ENCODE measurements at places on chromosomes 4 and X. TPM values are rescaled to one million over a fixed set of nuclear protein-coding genes. Genes with fewer than 3 reads are reported as not detected.

The ENPP6 gene
- total RNA-seq, result not detected

The UGT2A3 gene
- total RNA-seq, result not detected

The AADAT gene
- total RNA-seq, result 28.4 TPM

The GLOD5 gene
- total RNA-seq, result not detected

The DAPP1 gene
- total RNA-seq, result 2.0 TPM

The MGAT4D gene
- not detected for total RNA-seq

The SFRP2 gene
- 9.3 TPM for total RNA-seq

The SPANXB1 gene
- not detected for total RNA-seq

The PPBP gene
- total RNA-seq, result 2.5 TPM

The SAGE1 gene
- total RNA-seq, result not detected

GRCh38 chrX:17732138-17732783, 5.0 kb upstream of the SCML1 start:
- no peak for DNase-seq

- DNase-seq, result no peak
Measured at GRCh38 chrX:48533165-48533564, 6.3 kb upstream of the TBC1D25 start.

- peak; percentile 64 for DNase-seq
Measured at GRCh38 chr4:3880615-3881120, 114.5 kb downstream of the ADRA2C start.

- DNase-seq, result no peak
Measured at GRCh38 chr4:93355411-93355810, 473.1 kb upstream of the ATOH1 start.

DNA sequence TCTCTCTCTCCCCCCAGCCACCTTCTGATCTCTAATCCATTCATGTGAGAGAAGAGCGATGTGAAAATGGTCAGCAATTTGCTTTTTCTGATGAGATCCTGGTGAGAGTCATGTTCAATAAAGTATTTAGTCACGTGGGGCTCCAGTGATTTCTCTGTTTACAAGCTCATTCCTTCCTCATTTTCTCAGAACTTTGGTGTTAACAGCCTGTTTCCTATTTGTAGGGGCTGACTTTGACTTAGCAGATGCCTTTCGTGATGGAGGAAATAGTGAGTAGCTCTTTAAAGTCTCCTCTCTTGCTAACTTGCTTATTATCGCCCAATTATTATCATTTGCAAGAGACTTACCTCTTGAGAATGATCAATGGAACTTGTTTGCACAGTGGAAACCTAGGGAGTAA, 72.6 kb upstream of the CD99 start:
- no peak for DNase-seq

GRCh38 chr4:85522277-85522676, 47.3 kb downstream of the ARHGAP24 start:
- no peak for DNase-seq

- DNase-seq, result no peak
Measured at GRCh38 chrX:127963696-127964095, 88.5 kb downstream of the ACTRT1 start.

DNA sequence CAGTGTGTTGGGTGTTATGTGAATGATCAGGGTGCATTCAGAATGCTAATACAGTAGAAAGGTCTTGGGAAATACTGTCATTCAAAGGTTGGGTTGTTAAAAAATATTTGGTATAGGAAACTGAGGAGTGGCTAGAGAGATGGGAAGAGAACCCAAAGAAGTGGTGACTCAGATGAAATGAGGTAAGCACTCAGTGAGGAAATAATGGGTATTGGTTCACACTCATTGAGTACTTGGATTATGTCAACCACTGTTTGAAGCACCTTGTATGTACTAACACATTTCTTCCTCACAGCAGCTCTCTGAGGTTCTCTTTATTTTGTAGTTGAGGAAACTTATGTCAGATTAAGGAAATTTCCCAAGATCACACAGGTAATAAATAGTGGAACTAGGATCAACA, 40.8 kb upstream of the NUDT6 start:
- DNase-seq, result no peak

- no peak for DNase-seq
Measured at GRCh38 chr4:76677571-76678326, 220.2 kb downstream of the SOWAHB start.

- no peak for DNase-seq
Measured at GRCh38 chrX:149799938-149800337, 18.2 kb downstream of the MAGEA9 start.

- DNase-seq, result peak; percentile 32
Measured at GRCh38 chrX:154348114-154348531, 26.3 kb downstream of the FLNA start.

- no peak for DNase-seq
Measured at GRCh38 chrX:130560544-130560943, 158.8 kb downstream of the RBMX2 start.

DNA sequence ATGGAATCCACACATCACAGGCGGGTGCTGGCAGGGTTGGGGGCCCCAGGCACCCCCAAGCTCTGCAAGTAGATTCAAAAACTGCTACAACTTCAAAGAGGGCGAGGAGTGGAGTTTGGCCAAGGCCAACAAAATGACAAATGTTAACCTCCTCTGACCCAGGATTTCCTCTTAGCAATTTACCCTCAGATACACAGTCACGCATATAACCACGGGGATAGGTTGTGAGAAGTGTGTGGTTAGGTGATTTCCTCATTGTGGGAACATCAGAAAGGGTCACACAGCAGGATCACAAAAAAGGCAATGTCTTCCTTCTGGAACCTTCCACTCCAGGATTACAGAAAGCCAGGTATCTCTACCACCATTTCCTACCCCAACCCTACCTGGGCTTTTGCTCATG, 62.4 kb downstream of the C4orf50 start:
- no peak for DNase-seq

- no peak for DNase-seq
Measured at GRCh38 chr4:15738877-15739276, 36.0 kb downstream of the BST1 start.

DNA sequence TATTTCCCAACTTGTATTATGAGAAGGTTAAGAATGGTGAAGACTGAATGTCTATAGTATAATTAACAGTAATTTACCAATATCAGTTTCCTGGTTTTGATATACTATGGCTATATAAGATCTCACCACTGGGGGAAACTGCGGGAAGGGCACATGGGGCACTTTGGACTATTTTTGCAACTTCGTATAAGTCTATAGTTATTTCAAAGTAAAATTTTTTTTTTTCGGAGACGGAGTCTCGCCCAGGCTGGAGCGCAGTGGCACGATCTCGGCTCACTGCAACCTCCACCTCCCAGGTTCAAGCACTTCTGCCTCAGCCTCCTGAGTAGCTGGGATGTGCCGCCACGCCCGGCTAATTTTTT, 46.1 kb downstream of the CXorf58 start:
- no peak for DNase-seq

DNA sequence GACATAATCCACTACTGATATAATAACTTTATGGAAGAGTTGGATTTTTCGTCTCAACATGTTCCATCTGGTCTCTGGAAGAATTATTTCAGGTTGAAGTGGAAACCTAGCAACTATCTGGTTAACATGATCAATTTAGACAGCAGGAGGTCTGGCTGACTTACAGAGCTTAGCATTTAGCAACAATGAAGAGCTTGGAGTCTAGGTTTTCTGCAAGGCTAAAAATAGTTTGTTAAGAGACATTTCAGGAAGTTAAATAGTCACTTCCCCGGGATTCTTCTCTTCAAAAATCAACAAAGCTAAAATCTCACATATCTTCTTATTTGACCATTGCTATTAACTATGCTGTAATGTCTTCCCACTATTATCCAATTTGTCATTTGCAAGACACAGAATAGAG, 418.6 kb upstream of the DIPK2B start:
- DNase-seq, result no peak

GRCh38 chrX:9352694-9353411, 112.0 kb upstream of the TBL1X start:
- no peak for DNase-seq

- no peak for DNase-seq
Measured at GRCh38 chrX:40290517-40290916, 192.8 kb upstream of the BCOR start.

- no peak for DNase-seq
Measured at GRCh38 chr4:166538491-166539005, 665.5 kb downstream of the TLL1 start.

DNA sequence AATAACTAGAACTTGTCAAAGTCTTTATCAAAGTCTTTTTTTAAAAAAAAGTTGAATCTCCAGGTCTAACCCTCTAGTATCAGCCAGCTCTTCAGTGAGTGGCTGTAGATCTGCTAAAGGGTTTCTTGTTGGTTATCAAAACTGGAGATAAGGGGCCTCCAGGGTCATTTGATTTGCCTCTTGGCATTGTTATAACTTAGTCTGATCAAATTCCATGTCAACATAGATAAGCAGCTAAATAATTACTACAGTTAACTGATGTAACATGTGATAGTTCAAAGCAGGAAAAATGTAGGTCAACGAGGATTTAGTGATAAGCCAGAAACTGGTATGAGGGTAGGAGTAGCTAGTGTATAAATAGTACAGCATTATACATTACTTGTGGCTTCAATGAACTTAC, 465.1 kb downstream of the PDHA2 start:
- DNase-seq, result no peak

GRCh38 chr4:37562592-37562991, 123.6 kb downstream of the RELL1 start:
- DNase-seq, result no peak

GRCh38 chr4:121061861-121062260, 10.5 kb downstream of the NDNF start:
- DNase-seq, result no peak

DNA sequence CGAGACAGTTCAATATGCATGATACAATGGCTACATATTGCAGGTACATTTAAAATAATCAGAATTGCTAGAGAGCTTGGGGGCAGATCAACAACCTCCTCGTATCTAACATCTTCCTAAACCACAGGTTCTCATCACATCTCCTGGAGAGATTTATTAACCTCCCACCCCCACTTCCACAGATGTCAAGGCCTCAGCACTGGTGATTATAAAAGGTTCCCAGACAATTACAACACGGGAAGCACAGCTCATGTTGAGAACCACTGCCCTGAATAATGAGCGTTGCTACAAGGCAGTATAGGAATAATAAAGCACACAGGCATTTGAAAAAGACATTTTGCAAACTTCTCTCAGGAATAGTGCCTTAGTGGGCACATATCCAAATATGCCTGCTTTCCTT, 42.8 kb downstream of the ELOVL6 start:
- DNase-seq, result no peak

DNA sequence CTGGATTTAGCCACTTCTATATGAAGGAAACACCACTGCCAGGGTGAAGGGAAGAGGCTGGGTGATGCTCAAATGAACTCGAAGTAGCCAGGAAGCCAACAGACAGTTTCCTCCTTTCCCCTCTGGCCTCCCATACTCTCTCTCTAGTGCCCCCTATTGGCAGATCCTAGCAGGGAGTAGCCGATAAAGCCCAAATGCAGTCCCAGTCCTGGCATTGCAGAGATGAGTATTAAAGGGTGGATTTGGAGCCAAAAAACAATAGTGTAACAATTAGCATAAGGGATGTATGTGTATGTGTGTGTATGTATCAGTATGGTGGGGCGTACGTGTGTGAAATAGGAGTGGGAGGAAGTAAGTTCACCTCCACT, 213.8 kb upstream of the LDB2 start:
- no peak for DNase-seq

DNA sequence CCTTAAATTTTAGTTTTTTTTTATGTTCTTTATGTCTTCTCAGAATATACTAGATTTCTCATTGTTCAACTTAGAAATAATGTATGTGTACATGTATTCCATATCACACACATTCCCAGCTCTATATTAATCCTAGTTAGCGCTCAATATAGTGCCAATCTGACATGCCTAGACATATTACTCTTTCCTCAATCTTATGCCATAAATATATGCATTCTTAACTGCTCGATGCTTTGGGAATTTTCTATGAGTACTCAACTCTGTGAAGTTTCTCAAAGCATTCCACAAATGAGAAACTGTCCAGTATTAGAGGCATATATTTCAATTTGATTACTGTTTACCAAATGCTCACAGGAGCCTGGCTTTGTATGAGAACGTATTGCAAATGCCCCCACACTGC, 231.2 kb upstream of the VEGFC start:
- no peak for DNase-seq

DNA sequence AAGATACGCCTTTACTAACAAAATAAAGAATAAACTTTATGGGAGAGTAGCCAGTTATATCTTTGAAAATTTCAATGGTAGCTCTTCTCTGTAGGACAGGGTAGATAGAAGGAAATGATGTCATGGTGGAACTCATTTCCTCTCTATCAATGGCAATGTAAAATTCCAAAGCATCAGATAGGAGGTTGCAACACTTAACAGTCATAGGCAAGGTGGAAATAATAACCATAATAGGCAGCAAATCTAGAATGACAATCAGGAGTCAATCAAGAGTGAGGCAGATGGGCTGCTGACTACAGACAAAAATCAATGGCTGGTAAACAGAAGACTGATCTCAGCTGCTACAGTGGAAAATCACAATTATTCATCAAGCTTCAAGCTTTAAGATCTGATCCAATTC, 53.9 kb upstream of the TET2 start:
- no peak for DNase-seq

GRCh38 chr4:74133786-74134499, 24.0 kb upstream of the MTHFD2L start:
- DNase-seq, result peak; percentile 65

- DNase-seq, result no peak
Measured at GRCh38 chr4:57342411-57342810, 232.2 kb upstream of the IGFBP7 start.

GRCh38 chr4:2417226-2417764, 1.1 kb downstream of the ZFYVE28 start:
- DNase-seq, result no peak

GRCh38 chr4:38078590-38079421, 118.6 kb downstream of the PTTG2 start:
- DNase-seq, result no peak
